NCI-H1694 treated with DMSO at 0.1 percent for 48 hours (cell line): ENCODE measurements at places on chromosomes 6 and 20.

DNA sequence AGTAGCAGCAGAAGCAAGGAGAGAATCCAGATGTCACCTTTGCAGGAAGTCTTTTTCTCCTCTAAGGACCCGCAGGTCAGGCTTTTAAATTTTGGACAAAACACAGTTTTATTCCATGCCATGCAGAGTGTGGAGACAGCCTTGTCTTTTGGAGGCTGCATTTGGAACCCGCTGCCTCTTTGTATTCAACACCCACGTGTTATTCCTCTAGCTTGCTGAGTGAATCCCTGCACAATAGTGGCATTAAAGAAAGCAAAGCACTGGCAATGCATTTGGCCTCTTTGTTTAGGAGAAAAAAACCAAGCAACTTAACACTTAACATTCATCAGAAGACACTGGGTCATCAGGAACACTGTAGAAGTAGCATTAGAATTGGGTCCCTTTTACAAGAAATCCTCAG, 43.5 kb downstream of the TFAP2B start:
- DNase-seq: no peak

DNA sequence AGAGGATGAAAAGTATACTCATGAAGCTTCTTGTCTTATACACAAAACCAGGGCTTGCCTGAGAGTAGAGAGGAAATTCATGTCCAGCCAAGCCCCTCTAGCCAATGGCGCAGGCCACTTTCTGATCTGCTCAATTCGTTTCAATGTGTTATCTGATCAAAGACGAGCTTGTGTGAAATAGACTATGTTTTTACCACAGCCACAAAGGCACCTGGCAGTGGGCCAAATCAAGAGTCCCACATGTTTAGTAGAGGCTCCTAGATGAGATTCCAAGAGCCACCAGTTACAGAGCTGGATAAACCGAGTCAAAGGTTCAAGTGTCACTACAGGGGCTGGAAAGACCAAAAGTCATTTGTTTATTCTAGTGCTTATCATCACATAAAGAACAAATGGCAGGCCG, 34.9 kb downstream of the GPLD1 start:
- no peak for DNase-seq

GRCh38 chr20:57941604-57942381, 232.0 kb upstream of the PMEPA1 start:
- no peak for DNase-seq

DNA sequence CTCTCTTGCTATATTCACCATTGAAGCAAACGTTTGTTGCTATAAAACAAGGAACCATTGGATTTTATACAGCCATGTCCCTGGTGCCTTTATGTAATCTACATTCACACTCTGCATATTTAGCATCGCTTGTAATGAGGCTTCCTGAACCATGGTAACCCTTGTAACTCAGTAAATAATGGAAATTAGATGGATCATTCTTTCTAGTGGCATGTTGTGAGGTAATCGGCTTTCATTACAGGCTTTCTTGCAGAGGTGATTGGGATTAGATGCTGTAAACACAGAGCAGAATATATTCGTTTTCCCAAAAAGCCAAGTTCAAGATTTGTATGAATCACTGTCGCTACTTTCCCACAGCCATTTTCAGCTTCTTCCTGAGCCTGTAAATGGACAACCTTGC, 36.1 kb downstream of the SMPDL3A start:
- DNase-seq: no peak

- DNase-seq: no peak
Observed at GRCh38 chr6:162639951-162640350, 87.6 kb downstream of the PRKN start.

GRCh38 chr6:24788031-24788665, 10.6 kb downstream of the ARMH2 start:
- no peak for DNase-seq

GRCh38 chr6:110544472-110544871, 68.1 kb upstream of the SLC22A16 start:
- DNase-seq: no peak

GRCh38 chr6:112286500-112287144, 32.3 kb upstream of the LAMA4 start:
- DNase-seq: no peak

DNA sequence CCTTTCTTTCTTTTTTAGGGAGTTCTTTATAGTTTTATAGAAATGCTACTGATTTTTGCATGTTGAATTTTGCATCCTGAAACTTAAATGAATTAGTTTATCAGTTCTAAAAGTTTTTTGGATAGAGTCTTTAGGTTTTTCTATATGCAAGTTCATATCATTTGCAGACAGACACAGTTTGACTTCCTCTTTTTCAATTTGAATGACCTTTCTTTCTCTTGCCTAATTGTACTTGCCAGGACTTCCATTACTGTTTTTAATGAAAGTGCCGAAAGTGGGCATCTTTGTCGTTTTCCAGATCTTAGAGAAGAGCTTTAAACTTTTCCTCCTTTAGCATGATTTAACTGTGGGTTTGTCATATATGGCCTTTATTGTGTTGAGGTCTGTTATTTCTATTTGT, 21.1 kb upstream of the EDN1 start:
- no peak for DNase-seq

GRCh38 chr6:141783585-141783984, 349.1 kb upstream of the GJE1 start:
- DNase-seq: no peak

DNA sequence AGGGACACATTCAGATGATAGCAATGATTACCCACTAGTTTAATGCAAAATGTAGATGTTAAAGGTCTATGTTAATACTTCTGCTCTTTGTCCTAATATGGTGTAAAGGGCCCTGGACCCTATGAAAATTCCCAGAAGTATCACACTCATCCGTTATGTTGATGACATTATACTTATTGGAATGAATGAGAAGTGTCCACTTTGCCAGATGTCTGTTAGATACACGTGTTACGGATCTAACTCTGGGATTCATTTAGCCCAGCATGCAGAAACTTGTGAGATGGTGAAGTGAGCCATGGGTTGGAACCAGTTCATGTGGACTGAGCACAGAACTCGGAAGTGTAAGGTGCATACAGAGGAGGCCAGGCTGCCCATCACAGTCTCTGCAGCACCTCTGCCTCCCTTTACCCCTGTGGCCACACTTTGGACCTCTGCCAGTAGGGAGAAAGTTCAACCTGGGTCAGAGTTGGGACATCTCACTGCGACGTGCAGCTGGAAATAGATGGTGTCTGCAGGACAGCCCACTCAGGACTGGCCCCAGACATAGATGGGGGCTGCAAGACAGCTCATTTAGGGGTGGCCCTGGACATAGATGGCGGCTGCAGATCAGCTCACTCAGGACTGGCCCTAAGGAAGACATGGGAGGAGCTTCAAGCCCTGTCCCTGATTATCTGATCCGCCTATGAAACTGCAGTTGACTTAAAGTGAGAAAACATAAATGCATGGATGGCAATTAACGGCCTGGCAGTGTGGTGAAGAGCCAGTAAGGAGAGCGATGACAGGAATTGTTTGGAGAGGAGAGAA, 71.2 kb upstream of the THBS2 start:
- DNase-seq: no peak

DNA sequence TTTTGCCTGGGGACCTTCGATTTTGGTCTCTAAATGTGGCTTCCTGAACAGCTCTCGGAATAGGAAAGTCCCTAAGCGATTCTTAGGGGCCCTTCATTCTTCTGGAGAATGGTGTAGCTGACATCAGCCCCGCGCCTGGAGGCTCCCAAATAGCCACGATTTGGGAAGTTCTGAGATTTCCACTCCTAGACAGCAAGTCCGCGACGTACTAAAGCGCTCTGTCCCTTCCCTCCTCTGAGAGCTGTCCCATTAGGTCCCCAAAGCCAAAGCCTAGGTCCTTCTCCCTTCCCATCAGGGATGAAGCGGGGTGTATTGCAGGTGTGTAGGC, 756 bp downstream of the MOXD1 start:
- no peak for DNase-seq

- DNase-seq: no peak
Observed at GRCh38 chr20:37383229-37383989, 37.5 kb downstream of the SRC start.

- DNase-seq: no peak
Observed at GRCh38 chr20:58107533-58107932, 120.9 kb downstream of the ANKRD60 start.

DNA sequence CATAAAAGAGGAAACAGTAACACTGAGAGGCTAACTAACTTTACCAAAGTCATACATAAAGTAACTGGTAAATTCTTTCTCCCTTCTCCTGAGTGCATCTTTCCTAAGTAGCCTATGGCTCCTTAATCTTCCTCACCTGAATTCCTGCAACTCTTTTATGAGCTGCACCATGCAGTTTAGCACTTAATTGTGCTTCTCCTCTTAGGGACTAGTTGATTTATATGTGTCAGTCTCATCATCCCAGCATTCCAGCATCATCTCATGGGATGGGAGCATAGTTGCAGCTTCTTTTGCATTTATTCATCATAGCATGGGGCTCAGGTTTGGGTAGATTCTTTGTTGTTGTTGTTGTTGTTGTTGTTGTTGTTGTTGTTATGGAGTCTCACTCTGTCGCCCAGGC, 3.5 kb upstream of the TSPYL1 start:
- DNase-seq: no peak

DNA sequence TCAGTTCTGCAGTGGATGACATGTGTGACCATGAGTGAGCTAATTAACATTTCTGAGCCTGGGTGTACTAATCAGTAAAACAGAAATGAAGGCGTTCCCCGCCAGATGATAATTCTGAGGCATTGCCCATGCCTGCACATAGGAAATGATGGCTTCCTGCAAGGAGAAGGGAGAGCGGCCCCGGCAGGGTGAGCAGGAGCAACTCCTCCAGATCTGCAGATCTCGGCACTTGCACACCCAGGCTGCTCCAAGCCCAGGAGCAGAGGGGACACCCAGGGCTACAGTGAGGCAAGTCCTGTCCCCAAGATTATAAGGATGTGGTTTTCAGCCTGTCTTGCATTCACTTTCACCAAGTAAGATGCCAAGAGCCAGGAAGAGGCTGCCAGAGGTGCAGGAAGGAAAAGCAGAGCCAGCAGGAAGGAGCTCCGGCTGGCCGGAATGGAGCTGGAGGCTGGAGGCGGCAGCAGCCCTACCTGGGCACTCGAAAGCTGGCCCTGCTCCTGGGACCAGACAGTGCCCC, 177.5 kb upstream of the CST7 start:
- DNase-seq: no peak

DNA sequence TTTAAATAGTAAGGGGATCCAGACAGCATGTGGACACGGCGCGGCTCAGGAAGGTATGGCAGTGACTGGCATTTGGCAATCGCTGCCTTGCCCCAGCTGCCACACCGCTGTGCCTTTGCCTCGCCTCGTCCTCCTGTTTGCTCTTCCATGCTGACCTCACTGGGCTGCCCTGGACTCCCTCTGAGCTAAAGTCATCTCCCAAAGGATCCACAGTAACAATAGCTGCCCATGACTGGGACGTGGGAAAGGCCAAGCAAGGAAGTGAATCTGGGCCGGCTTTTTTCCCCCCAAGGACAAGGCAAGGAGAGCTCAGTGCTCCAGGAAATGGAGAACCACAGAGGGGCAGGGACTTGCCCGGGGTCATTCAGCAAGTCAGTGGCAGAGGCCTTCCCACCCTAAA, 48.1 kb downstream of the JPH2 start:
- DNase-seq: no peak

- DNase-seq: no peak
Observed at GRCh38 chr20:11753155-11753554, 164.5 kb upstream of the BTBD3 start.

DNA sequence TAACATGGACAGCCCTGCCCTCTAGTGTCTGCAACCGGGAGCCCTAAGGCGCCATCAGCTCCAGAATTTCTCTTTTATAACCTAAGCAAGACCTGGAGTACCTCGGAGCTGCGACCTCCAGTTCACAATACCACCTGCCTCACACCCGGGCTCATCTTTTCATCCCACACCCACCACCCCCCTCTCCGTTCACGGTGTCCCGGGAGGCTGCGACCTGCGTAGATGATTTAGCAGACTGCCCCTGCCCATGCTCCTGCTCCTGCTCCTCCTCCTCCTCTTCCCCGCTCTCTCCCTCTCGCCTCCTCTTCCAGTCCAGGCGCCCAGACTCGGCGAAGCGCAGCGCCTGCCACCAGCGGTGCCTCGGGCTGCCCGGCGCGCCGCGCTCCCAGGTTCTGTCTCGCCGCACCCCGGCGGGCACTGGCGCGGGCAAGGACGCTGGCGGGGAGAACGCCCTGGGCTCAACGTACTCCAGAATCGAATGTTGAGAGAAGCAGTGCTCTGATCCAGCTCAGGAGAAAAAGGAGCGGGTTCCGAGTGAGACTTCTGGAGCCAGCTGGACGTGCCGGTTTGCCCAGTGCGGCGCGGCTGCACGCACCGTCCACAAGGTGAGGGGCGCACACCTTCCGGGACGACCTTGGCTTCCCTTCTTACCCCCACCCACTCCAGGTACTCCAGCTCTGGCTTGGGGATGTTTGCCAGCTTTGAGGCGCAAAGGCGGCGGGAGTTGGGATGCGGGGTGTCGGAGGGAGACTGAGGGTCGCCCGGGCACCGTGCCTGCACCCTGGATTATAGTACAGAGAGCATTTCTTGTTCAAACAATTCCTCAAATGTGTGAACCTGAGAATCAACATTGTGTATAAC, at the start of gene HTR1E:
Gene HTR1E (plus strand): TSS at position 310 of the 861 bp plus-strand sequence. CDS start 77,807 bp downstream, outside the sequence.
- no peak for DNase-seq

- no peak for DNase-seq
Observed at GRCh38 chr6:124927806-124928205, 34.4 kb upstream of the RNF217 start.

- no peak for DNase-seq
Observed at GRCh38 chr6:140867336-140867735, 1265.4 kb upstream of the GJE1 start.

GRCh38 chr6:27611451-27611850, 138.5 kb upstream of the ZNF184 start:
- DNase-seq: no peak

- no peak for DNase-seq
Observed at GRCh38 chr6:158501360-158502262, 58.3 kb upstream of the TMEM181 start.

GRCh38 chr6:137261761-137262160, 42.6 kb upstream of the IFNGR1 start:
- DNase-seq: no peak

GRCh38 chr6:147078602-147079001, 125.6 kb upstream of the STXBP5 start:
- DNase-seq: no peak

DNA sequence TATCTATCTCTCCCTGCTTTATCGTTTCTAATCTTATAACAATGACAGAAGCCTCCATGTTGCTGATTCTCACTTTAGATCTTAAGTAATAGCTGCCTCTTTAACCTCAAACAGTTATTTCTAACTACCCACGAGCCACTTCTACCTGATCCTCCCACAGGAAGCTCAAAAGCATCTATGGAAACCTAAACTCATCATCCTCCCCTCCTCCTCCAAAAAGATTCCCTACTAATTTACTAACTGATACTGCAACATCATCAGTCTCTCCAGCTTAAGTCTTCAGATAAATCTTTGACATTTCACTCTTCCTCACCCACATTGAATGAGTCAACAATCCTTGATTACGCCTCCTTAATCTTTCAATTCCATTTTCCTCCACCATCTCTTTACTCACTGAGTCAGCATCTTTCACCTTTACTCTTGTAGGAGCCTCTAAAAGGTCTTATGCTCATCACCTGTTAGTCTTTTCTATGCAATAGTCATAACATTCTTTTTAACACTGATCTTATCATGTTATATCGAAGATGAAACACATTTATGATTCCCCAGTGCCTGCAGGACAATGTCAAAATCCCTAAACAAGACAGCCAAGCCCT, 526.7 kb upstream of the CDH4 start:
- DNase-seq: no peak
